ENCODE measurements at places on chromosomes 4 and X.

DNA sequence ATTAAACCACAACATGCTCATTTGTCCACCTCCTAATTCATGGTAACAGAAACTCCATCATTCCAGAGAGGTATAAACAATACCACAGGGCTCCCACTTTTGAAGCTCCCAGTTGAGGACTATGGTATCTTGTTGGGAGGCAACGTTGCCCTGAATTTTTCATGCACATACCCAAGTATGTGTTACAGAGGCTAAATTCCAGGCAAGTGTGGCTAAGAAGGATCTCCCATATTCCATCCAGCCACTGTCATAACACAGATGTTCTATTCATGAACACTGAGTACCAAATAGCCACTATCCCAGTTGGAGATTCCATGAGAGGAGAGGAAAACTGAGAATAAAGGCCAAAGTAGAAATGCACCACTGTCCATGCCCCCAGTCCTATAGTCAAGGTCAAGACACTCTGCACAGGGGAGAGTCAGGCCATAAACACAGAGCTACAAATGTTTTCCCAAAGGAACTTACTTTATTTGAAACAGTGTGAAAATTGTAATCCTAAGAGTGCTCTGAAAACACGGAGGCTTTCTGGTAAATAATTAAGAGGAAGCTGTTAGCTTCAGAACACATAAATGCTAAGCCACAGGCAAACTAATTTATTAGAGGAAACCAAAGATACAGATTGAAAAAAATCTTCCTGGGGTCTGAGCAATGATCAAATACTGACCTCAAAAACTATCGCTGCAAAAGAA is 42.4 kb upstream of the TMPRSS11B start:
- no peak for DNase-seq

- DNase-seq, result no peak
These were observed 324.3 kb upstream of the SLIT2 start for GRCh38 chr4:19927381-19927780.

- no peak for DNase-seq
These were observed 3.9 kb downstream of the MAMLD1 start for GRCh38 chrX:150366951-150367545.

DNA sequence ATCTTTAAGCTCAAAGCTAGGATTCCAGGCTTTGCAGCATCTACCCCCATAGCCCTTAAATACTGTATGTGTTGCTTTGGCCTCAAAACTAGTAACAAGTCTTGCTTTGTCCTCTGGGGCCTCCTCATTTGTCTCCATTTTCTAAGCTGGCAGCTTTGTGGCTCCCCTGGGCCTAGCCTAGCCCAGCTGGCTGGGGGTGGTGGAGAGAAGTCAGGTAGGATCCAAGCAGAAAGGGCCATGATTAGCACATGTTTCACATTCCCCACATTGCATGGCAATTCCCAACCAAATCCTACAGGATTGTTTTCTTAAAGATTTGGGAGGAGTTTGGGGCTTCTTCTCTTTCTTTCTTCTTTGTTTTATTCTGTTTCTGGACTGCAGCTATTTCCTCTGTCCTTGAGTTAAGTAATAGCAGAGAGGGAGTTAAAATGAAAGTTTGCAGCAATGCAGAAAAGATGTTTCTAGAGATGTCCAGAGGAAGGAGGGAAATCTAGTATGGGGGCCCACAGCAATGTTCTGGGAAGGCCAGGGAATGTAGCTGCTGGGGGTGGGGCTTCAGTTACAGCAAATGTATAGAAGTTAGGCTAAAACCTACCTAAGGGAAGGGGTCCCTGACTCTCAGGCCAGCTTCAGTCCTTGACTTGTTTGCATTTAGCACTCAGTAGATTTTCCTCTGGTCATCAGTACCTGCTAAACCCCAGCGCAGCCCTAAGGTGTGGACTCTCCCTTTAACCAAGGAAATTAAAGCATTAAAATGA is 92.1 kb downstream of the SHROOM4 start:
- DNase-seq, result no peak

- DNase-seq, result no peak
These were observed 101.8 kb downstream of the RASGEF1B start for GRCh38 chr4:81369886-81370285.

- DNase-seq, result no peak
These were observed 909 bp downstream of the RTL5 start for GRCh38 chrX:72130762-72131250.

- no peak for DNase-seq
These were observed 26.1 kb downstream of the ACOX3 start for GRCh38 chr4:8414377-8414776.
